ENCODE measurements at places on chromosomes 6 and 20.

- no peak for DNase-seq
These were observed 11.0 kb downstream of the SRSF3 start for GRCh38 chr6:36605143-36605542.

- DNase-seq = no peak
These were observed 56.3 kb upstream of the AFDN start for GRCh38 chr6:167770291-167770955.

GRCh38 chr6:25465941-25466340 lies 186.1 kb upstream of the SCGN start:
- no peak for DNase-seq

- DNase-seq = peak; percentile 90
These were observed 43.0 kb upstream of the PTGIS start for GRCh38 chr20:49610691-49611538.

GRCh38 chr6:32968867-32969684 lies 682 bp downstream of the BRD2 start:
- DNase-seq = peak; percentile 73

- no peak for DNase-seq
These were observed 82.5 kb upstream of the PTPN1 start for GRCh38 chr20:50427719-50428083.

All from 8988T (cell line).